ENCODE measurements at places on chromosomes 3 and 15.

GRCh38 chr3:54835701-54836100 is 92.2 kb downstream of the LRTM1 start:
- DNase-seq = no peak

- DNase-seq = no peak
Observed at GRCh38 chr3:149203758-149204157, 17.9 kb downstream of the CP start.

GRCh38 chr15:61227950-61228936 is 859 bp downstream of the RORA start:
- DNase-seq = no peak

GRCh38 chr15:28098360-28098765 is 752 bp downstream of the OCA2 start:
- DNase-seq = no peak

- no peak for DNase-seq
Observed at GRCh38 chr15:99279827-99280226, 28.5 kb downstream of the LRRC28 start.

DNA sequence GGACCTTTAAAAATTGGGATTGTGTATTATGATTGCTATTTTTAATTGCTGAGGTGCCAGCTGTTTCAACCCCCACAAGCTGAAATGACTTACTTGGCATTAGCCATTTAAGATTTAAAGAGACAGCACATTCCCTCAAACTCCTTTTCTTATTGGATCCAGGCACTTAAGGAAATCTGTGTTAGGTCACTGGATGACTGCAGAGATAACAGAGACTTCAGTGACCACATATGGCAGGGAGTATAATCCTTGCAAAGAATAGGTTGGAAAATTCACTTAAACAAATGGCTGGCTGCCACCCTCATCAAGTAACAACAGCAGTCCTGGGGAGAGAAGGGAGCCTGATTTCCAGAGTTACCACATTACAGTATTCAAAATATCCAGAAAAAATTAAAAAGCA is 66.6 kb downstream of the SLMAP start:
- DNase-seq = no peak

Data from NCI-H1048 (cell line).